ENCODE measurements at places on chromosomes 7 and 10. TPM values are rescaled to one million over a fixed set of nuclear protein-coding genes. Genes with fewer than 3 reads are reported as not detected.
A peak's percentile ranks its signal among the peaks of the same experiment; 100 is the strongest.

GRCh38 chr7:44078521-44078920 lies 3.8 kb downstream of the POLM start:
- peak; percentile 83 for DNase-seq

The XRCC2 gene
- 0.98 TPM for total RNA-seq

GRCh38 chr10:3935933-3936359 lies 150.9 kb upstream of the KLF6 start:
- no peak for DNase-seq

- DNase-seq = no peak
These were observed 8.6 kb upstream of the MNX1 start for GRCh38 chr7:157018997-157019608.

The LRRC61 gene
- 54.9 TPM for total RNA-seq

DNA sequence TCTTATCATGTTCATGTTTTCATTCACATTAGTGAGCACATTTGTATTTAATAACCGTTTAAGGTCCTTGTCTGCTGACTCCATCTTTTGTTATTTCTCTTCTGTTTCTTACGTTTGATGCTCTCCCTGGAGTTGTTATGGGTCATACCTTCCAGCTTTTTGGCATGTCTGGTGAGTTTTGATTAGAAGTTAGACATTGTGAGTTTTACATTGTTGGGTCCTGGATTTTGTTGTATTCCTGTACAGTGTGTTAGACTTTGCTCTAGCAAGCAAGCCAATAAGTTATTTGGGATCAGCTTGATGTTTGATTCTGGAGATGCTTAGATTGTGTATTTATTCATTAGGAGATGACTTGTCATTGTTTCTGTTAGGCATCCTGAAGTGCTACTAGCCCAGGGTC lies 16.9 kb downstream of the OLAH start:
- no peak for DNase-seq

The PYROXD2 gene
- total RNA-seq = 7.1 TPM

The KAZALD1 gene
- 35.4 TPM for total RNA-seq

GRCh38 chr7:157089100-157089610 lies 49.6 kb upstream of the UBE3C start:
- no peak for DNase-seq

DNA sequence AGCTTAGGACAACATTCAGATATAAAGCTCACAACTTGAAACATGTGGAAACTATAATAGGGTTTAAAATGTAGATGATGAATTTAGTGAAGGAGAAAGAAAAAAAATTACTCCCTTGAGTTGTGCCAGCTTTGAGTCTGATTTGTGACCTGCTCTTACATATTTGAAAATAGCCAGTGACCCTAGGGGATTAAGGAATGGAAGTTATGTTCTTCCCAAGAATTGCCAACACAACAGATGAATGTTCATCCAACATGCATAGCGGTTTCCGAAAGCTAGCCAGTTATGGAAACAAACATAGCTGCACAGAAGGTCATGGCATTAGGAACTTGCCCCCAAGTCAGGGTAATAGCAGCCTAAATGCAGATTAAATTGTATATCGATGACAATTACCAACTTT lies 10.8 kb downstream of the TMEM196 start:
- DNase-seq = no peak

DNA sequence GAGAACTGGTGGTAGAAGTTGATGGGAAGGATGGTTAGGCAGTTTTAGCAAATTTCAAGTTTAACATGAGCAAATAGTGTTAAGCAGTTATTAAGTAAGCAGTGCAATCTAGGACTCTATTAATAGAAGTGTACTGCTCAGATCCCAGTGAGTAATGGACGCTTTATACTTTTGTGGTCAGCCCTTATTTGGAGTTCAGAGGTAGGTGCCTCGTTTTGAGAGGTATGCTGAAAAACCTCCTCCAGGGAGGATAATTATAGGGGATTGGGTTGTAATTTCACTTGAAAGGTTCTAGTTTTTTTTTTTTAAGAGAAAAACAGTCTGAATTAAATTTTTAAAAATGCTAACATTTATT lies 33.5 kb upstream of the CCDC7 start:
- DNase-seq = no peak

- peak; percentile 73 for DNase-seq
These were observed 1.9 kb downstream of the ARID5B start for GRCh38 chr10:61903221-61903927.

The SPDYE3 gene
- total RNA-seq = not detected

The RRP12 gene
- total RNA-seq = 19.9 TPM

GRCh38 chr10:27998954-27999275 lies at the start of gene ODAD2:
TSS of gene ODAD2 (minus strand) at chr10:27999079. CDS start at chr10:27995142, 3,937 bp downstream.
- no peak for DNase-seq

DNA sequence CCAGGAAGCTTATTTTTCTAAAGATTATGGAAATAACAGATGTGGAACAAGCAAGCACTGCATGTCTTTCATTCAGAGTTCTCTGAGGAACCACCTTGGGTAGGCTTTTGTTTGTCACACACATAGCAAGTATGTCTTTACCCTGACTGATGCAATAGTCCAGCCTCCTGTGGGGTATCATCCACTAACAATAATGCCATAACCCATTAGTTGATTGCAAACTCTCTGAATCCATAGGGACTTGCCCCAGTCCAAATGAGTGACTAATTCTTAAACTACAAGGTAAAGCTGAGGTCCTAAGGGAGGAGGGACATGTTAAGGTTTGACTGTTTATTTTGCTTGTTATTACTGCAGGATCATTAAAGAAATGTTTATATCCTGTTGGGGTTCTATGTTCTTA lies 151.4 kb upstream of the PRPS1L1 start:
- no peak for DNase-seq

DNA sequence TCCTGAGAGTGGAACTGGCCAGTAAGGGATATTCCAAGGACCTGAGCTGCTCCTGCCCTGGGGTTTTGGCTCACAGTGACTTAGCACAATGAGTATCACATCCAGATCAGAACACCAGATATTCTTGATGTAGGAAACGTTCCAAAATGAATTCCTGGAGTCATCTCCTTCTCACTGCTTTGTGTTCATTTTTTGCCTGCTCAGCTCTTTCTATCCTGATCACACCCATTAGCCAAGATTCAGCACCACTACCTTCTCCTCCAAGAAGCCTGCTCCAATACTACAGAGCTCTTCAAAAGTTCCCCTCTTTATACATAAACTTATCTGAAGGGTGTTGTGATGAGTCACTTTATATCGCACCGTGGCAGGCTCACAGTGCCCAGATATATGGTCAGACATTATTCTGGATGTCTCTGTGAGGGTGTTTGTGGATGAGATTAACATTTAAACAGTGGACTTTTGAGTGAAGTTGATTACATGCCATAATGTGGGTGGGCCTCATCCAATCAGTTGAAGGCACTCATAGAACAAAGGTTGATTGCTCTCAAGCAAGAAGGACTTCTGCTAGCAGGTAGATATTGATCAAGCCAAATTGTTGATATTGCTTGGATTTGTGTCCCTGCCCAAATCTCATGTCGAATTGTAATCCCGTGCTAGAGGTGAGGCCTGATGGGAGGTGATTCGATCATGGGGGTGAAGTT lies 1155.2 kb upstream of the AUTS2 start:
- DNase-seq = no peak

The VWA2 gene
- total RNA-seq = not detected

The PRKG1 gene
- total RNA-seq = not detected

GRCh38 chr7:18400275-18400674 lies 95.3 kb upstream of the HDAC9 start:
- DNase-seq = no peak

- no peak for DNase-seq
These were observed 8.4 kb downstream of the THAP5 start for GRCh38 chr7:108561047-108561619.

DNA sequence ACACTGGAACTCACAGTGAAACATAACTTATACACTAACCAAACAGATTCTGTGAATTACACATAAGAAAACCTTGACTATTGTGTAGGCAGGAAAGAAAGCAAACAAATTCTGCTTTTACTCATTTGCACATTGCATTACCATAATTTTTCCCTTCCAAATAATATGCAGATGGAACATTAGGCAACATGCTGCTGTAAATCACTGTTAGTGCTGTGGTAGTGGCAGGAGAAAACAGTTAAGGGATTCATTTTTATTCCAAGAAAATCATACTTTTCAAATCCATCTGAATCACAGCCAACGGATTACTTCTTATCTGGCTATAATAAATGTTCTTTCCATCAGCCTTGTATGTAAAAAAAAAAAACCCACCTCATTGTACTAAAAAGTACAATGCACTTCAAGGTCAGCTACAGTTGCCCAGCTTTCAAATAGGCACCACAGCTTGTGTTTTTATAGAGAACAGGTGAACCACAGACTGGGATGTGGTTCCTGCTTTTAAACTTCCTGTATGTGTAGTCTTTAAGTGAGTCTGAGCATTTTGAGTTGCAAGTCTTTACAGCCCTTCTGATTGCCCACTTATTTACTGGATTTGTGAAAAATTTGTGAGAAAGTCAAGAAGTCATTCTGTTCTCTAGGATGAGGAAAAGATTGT lies 590.0 kb upstream of the SEMA3D start:
- DNase-seq = no peak

GRCh38 chr10:17805921-17806577 lies 3.1 kb upstream of the MRC1 start:
- no peak for DNase-seq

The PNLIPRP2 gene
- total RNA-seq = not detected

GRCh38 chr7:103547451-103548284 lies 101.7 kb upstream of the SLC26A5 start:
- DNase-seq = no peak

DNA sequence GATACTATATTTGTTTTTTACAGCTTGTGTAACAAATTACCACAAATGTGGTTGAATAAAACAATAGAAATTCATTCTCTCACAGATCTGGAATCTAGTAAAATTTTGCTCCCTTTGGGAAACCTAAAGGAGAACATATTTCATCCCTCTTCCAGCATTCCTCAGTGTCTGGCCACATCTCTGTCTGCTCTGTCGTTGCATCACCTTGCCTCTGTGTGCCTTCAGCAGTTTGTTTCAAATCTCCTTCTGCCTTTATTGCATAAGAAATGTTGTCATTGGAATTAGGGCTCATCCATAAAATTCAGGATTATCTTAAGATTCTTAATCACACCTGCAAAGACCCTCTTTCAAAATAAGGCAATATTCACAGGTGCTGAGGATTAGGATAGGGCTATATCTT lies 14.5 kb downstream of the OR2A14 start:
- no peak for DNase-seq

DNA sequence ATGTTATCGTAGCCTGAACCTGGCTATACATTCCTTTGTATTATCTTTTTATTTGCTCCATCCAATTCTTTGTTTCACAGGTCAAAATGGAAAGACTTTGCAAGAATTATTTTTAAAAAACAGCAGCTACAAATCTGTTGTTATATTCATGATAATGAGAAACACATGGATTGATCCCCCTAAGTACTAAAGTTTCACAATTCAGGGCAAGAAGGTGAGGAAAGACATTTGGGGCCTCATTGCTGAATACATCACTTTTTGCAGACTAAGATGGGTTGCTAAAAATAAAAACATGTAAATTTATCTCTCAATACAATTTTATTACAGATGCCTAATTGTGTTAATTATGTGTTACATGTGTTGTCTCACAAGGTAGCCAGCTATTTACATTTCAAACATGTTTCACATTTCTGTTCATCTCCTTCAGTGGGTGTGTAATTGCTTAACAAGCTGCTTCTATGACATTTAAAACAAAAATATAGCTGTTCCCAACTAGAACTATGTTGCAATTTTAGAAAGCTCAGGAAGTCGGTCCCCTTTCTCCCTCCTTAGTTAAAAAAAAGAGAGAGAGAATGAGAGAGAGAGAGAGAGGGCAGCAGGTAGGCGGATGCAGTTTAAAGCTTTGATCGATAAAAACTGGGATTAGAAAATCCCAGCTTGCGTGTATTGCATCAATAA lies 606.3 kb upstream of the FZD8 start:
- DNase-seq = no peak

The PPP1R3C gene
- 4.2 TPM for total RNA-seq

The RBAK gene
- 1.0 TPM for total RNA-seq

Data from Caki2 (cell line).